ENCODE measurements at places on chromosomes 2 and 18. TPM values are rescaled to one million over a fixed set of nuclear protein-coding genes. Genes with fewer than 3 reads are reported as not detected.

Gene KCNF1
- 0.29 TPM for total RNA-seq

Gene TFCP2L1
- total RNA-seq: 17.8 TPM

Gene CTLA4
- not detected for total RNA-seq

Gene TXNL1
- total RNA-seq: 46.9 TPM

Gene TOGARAM2
- total RNA-seq: 0.61 TPM

Gene MBP
- 11.4 TPM for total RNA-seq

Gene MRPL44
- 64.9 TPM for total RNA-seq

Gene LRRC30
- total RNA-seq: not detected

Gene KCNG2
- not detected for total RNA-seq

Gene NCKAP5
- total RNA-seq: 3.8 TPM

Gene MXD1
- 9.5 TPM for total RNA-seq

Gene PROC
- total RNA-seq: 4.1 TPM

Gene ACADL
- total RNA-seq: not detected

Gene SP100
- 7.8 TPM for total RNA-seq

Gene DGKD
- total RNA-seq: 105 TPM

Gene CNRIP1
- not detected for total RNA-seq

Gene IKZF2
- total RNA-seq: 13.3 TPM

Gene NOSTRIN
- total RNA-seq: 9.6 TPM

Gene CDH19
- not detected for total RNA-seq

Gene DQX1
- total RNA-seq: 0.50 TPM

Gene TMEM200C
- total RNA-seq: 0.05 TPM

Gene DHX57
- 20.6 TPM for total RNA-seq

Gene HOXD13
- total RNA-seq: not detected

Gene LGALSL
- total RNA-seq: 36.9 TPM

Gene NBEAL1
- total RNA-seq: 39.9 TPM

Gene SERPINB7
- total RNA-seq: not detected

Gene NPPC
- not detected for total RNA-seq

Gene FBXO15
- total RNA-seq: 0.29 TPM

Gene HOXD4
- total RNA-seq: 1.2 TPM

Gene IL36RN
- 0.19 TPM for total RNA-seq

Gene C2orf78
- not detected for total RNA-seq

Gene FIGN
- not detected for total RNA-seq

Gene UGT1A8
- total RNA-seq: 0.50 TPM

Gene LDLRAD4
- total RNA-seq: 1.2 TPM

Gene GBX2
- total RNA-seq: 2.4 TPM

Gene LOXHD1
- total RNA-seq: not detected

Gene DSG4
- total RNA-seq: not detected

Gene CRYBA2
- total RNA-seq: 0.59 TPM

Gene PLCD4
- 0.26 TPM for total RNA-seq

Gene SNED1
- total RNA-seq: not detected

Gene TFPI
- total RNA-seq: 31.0 TPM

Gene PHOSPHO2
- total RNA-seq: 5.5 TPM

Gene FTCDNL1
- total RNA-seq: 0.35 TPM

Gene TMEFF2
- not detected for total RNA-seq

Gene IGFBP5
- total RNA-seq: 0.20 TPM

Gene POMC
- 10.5 TPM for total RNA-seq

Gene AQP12B
- not detected for total RNA-seq

Gene DPYSL5
- total RNA-seq: 0.74 TPM

Gene RSAD2
- not detected for total RNA-seq

Gene GPR75
- 4.2 TPM for total RNA-seq

Gene SLC35G4
- total RNA-seq: not detected

Data from Caco-2 (cell line).